ENCODE measurements at places on chromosomes 13 and 19.
A peak's percentile ranks its signal among the peaks of the same experiment; 100 is the strongest.

GRCh38 chr19:1774989-1775772 lies 21.9 kb downstream of the ONECUT3 start:
- DNase-seq, result no peak

GRCh38 chr13:30157616-30157993 lies 149.7 kb downstream of the KATNAL1 start:
- DNase-seq, result no peak

GRCh38 chr13:78194904-78195639 lies 276.4 kb upstream of the EDNRB start:
- no peak for DNase-seq

DNA sequence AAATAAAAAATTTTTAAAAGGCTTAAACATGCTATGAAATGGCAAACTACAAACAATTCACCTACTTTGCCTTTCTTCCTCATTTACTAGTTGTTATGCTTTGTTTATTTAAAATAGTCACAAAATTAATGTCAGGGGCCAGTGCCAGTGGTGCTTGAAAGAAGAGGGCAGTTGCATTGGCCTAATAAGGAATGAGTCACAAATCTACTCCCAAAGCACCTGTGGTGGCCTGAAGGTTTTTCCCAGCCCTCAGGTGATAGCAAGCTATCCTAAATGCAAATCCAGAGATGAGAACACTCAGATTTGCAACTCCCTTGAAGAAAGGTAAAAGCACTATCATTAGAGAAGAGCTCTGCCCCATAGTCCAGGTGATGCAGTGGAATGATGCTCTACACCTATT lies 103.6 kb downstream of the MBNL2 start:
- no peak for DNase-seq

DNA sequence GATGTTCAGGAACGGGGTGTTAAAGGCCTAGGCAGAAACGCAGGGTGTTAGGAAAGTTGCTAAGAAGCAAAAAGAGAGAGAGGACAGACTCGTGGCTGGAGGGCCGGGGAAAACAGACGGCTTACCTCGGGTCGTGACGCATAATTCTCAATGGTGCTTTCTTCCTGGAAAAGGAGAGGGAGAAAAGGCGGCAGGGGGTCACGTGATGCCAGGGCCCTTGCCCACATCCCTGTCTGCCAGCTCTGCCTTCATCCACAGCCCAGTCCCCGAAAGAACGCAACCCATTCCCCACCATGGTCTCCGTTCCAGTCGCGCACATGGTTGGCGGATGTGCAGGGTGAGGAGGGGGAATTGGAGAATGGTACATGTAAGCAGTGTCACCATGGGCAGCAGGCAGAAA lies 1.6 kb downstream of the KRTDAP start:
- no peak for DNase-seq

DNA sequence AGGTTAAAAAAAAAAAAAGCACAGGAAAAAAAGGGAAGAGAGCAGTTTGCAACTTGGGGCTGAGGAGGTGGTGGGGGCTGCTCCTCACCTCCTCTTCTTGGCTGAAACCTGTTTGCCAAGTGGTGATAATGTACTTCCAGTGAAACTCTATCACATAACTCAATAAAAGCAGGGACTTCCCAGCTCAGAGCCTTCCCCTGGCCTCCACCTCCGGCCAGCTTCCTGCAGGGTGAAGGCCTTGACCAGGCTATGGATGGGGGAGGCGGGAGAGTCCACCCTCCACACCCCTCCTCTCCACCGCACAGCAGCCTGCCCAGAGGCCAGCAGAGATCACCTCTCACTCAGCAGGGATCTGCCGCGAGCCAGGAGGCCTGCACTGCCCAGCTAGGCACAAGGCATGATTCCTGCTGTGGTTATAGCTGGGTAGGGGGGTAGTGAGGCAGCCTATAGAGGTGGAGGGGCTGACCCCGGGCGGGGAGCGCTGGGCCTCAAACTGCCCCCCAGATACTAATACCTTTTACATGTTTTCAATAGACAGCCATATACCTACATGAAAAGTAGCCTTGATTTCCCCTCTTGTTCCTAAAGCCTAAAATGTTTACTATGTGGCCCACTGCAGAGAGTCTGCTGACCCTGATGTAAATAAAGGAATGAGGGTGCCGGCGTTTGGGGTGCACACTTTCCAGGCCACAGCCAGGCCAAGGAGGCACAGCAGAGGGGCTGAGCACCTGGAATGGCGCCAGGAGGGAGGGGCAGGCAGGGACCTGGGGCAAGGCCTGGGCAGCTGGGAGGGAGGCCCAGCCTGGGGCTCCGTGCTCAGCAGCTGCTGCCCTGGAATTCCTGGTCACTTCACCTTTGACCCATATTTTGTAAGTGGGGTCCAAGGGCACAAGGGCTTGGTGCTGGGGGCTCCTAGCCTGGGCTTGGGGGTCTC lies 10.3 kb downstream of the ZNF787 start:
- DNase-seq, result no peak

DNA sequence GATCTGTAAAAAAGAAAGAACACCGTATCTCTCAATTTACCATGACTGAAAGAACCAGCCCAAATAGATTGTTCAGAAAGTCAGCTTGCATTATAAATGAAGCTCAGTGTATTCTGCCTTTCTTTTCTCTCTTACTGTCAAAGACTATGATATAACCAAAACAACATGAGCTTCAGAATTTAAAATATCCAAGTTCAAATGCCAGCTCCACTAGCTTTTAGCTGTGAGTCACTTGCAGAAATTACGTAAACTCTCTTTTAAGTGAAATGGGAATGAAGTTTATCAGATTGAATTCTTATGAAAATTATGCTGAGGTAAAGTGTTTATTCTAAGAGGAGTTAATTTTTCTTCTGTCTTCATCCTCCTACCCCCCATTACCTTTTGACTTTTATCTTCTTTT lies 20.0 kb upstream of the POSTN start:
- DNase-seq, result no peak

- DNase-seq, result peak; percentile 32
Measured at GRCh38 chr19:41263042-41263849, 926 bp upstream of the HNRNPUL1 start.

- DNase-seq, result peak; percentile 97
Measured at GRCh38 chr19:4328243-4328990, 10.2 kb downstream of the STAP2 start.

- no peak for DNase-seq
Measured at GRCh38 chr19:30116530-30116929, 174.5 kb downstream of the URI1 start.

GRCh38 chr13:47671776-47672175 lies 329.3 kb downstream of the SUCLA2 start:
- DNase-seq, result no peak

DNA sequence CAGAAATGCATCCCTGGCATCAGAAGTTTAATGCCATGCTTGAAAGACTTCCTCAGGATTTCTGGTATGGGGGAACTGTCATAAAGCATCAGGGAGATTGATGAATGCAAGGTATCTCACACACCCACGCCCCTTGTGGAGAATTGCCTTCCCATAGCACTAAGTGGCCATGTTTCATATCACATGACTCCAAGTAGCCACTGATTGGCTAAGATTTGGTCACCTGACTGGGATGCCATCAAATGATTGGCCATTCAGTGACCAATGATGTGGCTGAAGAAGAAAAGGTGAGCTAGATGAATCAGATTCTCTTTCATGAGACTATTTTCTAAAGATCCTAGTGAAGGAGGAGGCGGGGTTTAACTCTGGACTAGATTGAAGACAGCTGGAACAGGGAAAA lies 7.3 kb downstream of the KLK8 start:
- DNase-seq, result no peak

GRCh38 chr19:49458567-49458903 lies 5.5 kb downstream of the ALDH16A1 start:
- no peak for DNase-seq

- DNase-seq, result no peak
Measured at GRCh38 chr13:39432196-39432595, 170.8 kb downstream of the LHFPL6 start.

- no peak for DNase-seq
Measured at GRCh38 chr13:42707048-42707447, 74.3 kb upstream of the FAM216B start.

DNA sequence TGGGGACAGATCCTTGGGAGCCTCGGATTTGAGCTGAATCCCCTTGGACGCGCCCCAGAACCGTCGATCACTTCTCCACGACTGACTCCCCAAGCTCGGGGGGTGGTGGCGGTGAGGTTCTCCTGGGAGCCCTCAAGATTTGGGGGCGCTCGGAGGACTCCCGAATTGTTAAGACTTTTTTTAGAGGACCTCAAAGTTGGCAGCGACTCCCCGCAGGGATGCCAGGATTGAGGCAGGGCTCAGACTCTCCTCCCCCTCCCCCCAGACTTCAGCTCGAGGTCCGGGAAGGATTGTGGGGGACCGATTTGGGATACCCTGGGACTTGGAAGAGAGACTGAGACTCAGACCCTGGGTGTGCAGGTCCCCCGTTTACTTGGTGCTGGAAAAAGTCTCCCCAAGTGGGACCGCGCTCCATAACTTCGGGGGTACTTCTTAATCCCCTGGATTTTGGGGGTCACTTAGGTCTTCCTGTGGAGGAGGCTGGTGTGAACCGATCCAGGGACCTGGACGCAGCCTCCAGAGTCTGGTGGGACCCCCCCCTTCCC lies 665 bp downstream of the VASP start:
- DNase-seq, result no peak

- DNase-seq, result peak; percentile 9
Measured at GRCh38 chr13:23087880-23088279, 92.9 kb upstream of the SGCG start.

DNA sequence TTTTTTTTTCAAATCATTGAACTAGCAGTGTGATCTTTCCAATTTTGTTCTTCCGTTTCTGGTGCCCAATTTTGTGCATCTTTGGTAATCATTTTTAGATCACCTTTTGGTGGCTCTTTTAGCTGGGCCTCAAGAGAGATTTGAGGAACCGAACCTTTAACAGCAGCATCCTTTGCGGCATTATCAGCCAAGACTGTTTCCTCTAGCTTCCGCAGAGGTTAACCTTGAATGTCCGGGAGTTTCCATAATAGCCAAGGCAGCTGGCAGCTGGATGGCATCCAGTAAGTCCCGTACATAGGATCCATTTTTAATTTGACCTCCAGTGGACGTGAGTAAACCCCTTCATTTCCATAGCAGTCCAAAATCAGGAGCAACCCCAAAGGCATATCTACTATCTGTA lies 9.6 kb downstream of the IRGC start:
- DNase-seq, result no peak

GRCh38 chr19:18450931-18451836 lies 13.3 kb upstream of the ISYNA1 start:
- peak; percentile 99 for DNase-seq

GRCh38 chr19:28242317-28242927 lies 970.5 kb downstream of the UQCRFS1 start:
- peak; percentile 46 for DNase-seq

DNA sequence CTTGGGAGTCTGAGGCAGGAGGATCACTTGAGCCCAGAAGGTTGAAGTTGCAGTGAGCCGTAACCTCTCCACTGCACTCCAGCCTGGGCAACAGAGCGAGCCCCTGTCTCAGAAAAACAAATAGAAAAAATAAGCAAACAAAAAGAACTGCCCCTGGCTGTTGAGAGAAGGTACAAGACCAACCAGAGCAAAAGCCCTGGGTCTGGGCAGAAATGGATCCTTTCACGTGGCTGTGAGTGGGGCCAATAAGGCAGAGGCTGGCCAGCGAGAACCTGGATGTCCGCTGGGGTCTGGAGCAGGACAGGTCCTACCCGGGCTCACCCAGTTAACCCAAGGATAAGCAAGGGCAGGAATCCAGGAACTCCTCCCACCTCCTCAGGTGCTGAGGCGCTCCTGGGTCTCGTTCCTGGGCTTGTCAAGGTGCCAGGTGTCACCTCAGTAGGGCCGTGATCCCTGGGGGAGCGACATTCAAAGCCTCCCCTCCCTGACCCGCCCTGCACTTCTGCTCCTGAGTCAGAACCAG lies 4.7 kb upstream of the SLC5A5 start:
- no peak for DNase-seq

DNA sequence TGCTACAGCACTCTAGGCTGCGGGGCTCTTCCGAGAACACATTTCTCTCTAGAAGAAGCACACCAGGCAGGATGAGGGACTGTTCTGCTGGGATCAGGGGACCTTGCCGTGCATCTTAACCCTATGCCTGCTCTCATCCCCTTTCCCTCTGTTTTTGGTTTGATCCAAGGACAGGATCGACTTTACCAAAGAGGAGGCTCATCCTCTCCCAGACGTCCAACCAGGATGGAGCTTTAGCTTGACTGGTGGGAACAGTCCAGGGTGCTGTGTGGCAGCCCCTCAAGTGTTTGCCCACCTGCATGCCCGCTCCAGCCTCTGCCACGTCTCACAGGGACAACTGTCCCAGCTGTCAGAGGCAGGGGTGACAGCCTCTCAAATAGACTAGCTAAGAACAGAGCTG lies 42.3 kb upstream of the KCTD15 start:
- no peak for DNase-seq

- DNase-seq, result no peak
Measured at GRCh38 chr13:35603593-35604285, 127.2 kb upstream of the MAB21L1 start.

DNA sequence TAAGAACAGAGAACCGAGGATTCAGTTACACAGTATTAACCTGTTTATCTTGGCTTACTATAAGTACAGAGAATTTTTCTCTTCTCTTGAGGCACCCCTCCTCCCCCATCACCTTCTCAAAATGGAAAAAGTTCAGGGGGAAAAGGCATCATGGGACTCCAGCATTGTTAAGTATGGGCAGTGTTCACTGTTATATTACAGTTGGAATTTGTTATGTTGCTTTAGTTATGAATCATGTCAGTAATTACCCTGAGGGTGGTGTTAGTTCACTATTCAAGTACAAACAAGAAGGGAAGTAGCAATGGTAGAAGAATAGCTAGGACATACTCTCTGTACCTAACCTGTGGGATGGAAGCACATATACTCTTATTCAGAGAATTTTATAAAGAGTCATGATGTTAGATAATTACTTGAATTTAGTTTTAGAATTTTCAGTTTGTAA lies 12.0 kb downstream of the LPAR6 start:
- no peak for DNase-seq

- no peak for DNase-seq
Measured at GRCh38 chr19:33799476-33799875, 2.8 kb downstream of the KCTD15 start.

GRCh38 chr19:2428756-2429711 lies 1.6 kb upstream of the TIMM13 start:
- no peak for DNase-seq

DNA sequence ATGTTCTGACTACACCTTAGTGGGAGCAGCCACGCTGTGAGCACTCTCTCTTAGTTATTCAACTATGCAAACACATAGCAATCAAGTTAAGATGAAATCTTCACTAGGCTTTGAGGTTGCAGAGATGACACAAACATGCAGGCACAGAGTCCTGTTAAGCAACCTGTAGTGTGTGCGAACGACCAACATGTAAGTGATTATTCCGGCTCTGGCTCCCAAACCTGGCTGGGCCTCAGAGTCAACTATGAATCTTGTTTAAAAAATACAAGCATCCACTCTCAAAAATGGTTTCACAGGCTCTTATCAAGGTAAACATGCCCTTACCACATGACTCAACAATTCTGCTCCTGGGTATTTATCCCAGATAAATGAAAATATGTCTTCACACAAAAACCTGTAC lies 91.4 kb downstream of the IRS2 start:
- DNase-seq, result no peak
